ENCODE measurements at places on chromosomes 3 and 15. TPM values are rescaled to one million over a fixed set of nuclear protein-coding genes. Genes with fewer than 3 reads are reported as not detected.

Gene GOLGA6B
- total RNA-seq, result not detected

Gene CCDC13
- 1.1 TPM for total RNA-seq

Gene PLSCR1
- total RNA-seq, result 189 TPM

Gene MB21D2
- total RNA-seq, result 8.6 TPM

Gene TGM5
- not detected for total RNA-seq

Gene DGKG
- 1.2 TPM for total RNA-seq

DNA sequence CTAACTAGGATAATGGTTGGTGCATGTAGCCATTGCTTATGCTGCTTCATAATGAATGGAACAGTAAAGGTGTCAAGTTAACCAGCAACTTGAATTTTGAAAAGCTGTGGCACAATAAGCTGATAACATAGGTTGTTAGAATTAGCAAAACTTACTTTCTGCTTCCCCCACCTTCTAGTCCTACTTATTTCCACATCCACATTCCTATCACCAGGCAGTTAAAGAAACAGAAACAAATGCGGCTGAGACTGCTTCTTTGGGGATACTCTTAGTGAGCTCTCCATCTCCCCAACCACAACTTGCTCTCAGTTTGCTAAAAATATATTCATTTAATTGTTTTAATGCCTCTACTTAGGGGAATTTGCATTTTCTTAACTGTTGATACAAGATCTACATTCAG lies 215.1 kb downstream of the TIGIT start:
- DNase-seq, result no peak

GRCh38 chr15:89556413-89557262 lies 18.6 kb upstream of the TICRR start:
- DNase-seq, result peak; percentile 89

DNA sequence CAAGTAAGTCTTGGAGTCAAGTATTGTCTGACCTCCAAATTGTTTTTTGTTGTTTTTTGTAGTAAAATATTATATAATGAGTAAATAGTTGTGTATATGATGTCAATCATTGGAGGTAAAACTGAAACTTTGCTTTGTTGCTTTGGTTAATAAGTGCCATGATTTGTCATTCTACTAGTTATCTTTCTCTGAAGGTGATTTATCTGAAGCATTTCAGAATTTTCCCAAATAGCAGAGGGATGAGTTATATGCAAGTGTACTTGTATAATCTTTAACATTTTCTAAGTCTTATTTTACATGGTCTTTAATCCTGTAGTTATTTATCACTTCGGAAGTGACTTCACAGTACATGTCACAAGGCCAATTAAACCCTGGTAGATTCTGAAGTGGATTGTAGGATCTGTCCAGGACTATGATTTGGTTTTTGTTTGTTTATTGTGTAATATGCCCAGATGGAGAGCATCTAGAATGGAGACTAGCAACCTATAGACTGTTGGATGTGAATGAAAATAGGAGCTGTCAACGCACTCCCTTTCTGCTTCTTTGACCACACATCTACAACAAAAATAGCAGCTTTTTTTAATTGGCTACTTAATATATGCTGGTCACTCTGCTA lies 93.1 kb upstream of the SAMMSON start:
- DNase-seq, result no peak

GRCh38 chr3:142929890-142930289 lies 33.6 kb downstream of the PAQR9 start:
- DNase-seq, result no peak

DNA sequence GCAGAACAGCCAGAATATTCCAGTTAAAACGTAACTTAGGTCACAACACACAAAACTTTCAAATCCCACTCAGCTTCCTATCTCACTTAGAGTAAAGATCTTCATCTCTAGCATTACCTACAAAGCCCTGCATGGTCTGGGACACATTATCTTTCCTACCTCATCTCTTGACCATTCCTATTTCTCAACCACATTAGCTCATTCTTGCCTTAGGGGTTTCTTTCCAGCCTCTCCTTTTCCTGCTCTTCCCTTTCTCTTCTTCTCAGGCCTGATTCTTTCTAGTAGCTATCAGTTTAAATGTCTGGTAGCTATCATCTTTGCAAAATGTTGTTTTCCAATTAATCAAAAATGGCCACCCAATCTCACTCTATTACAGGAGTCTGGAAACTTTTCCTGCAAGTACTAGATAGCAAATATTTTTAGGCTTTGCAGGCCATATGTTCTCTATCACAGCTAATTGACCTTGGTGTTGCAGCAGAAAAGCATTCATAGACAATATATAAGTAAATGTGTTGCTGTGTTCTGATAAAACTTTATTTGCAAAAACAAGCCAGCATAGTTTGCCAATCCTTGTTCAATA lies 15.1 kb upstream of the CBLB start:
- DNase-seq, result no peak

GRCh38 chr3:52405601-52406110 lies 39.2 kb downstream of the SEMA3G start:
- no peak for DNase-seq

DNA sequence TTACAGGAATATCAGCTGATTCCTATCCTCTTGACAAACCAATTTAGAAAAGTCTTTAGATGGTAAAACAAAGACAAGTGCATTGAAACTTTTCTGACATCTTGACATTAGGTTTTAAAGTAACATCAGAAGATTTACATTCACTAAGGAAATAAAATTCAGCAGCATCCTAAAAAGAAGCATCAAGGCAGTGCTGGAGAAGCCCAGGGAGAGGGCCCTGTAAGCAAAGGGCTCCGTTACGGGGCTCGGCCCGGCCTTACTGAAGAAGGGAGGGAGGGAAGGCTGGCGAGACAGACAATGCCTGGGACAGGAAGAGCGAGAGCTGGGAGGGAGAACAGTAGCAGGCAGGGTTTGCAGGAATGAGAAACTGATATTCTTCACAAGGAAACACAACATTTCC lies 39.3 kb downstream of the RUBCN start:
- no peak for DNase-seq

- DNase-seq, result no peak
Observed at GRCh38 chr3:195766671-195767070, 45.1 kb downstream of the MUC4 start.

GRCh38 chr15:30921781-30922479 lies 18.2 kb downstream of the FAN1 start:
- DNase-seq, result peak; percentile 61

DNA sequence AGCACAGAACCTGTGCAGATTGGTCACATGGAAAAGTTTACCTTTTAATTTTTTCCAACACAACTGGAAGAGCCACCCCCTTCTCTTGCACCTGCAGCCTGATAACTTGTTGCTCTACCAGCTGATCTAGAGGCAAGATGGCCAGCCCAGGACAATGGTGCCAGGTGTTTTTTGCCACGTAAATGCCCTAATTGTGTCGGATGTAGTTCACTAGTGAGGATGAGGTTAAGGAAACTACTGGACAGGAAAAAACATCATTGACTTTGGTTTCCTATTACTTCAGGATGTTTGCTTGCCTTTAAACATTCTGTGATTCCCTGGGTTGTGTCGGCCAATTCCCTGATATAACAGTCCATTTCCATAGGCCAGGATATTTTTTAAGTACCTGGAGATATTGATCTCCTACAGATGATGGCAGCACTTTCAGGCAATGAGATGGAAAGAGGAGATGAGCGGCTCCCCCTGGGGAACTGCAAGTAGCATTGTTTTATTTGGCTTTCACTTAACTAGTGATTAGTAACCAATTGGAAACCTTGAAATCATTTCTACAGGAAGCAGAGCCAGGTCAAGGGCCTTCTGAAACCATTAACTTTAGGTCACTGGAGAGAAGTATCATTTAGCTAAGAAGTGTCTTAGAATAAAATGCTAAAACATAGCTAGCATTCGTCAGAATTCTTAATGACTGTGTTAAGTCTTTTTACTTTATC lies 72.5 kb downstream of the OSBPL10 start:
- peak; percentile 63 for DNase-seq

- no peak for DNase-seq
Observed at GRCh38 chr3:47410801-47411646, 30.2 kb downstream of the PTPN23 start.

DNA sequence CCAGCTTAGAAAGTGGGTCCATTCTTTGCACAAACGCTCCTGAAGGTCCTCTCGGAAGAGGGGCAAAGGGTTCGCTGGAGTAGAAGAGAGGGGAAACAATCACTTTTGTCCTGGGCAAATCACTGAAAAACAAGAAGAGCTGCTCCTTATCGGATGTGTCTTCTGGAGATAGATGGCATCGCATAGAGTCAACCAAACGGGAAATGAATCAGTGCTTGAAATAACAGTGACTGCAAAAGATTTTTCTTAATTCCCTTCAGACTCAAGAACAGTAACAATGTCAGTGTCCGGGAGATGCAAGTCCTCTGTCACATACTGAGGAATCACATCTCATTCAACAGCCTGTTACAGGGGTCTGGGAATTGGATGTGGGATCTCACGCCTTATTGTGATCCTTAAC lies 78.8 kb upstream of the PCSK6 start:
- DNase-seq, result no peak

GRCh38 chr3:130548356-130548755 lies 31.4 kb downstream of the COL6A6 start:
- DNase-seq, result no peak

DNA sequence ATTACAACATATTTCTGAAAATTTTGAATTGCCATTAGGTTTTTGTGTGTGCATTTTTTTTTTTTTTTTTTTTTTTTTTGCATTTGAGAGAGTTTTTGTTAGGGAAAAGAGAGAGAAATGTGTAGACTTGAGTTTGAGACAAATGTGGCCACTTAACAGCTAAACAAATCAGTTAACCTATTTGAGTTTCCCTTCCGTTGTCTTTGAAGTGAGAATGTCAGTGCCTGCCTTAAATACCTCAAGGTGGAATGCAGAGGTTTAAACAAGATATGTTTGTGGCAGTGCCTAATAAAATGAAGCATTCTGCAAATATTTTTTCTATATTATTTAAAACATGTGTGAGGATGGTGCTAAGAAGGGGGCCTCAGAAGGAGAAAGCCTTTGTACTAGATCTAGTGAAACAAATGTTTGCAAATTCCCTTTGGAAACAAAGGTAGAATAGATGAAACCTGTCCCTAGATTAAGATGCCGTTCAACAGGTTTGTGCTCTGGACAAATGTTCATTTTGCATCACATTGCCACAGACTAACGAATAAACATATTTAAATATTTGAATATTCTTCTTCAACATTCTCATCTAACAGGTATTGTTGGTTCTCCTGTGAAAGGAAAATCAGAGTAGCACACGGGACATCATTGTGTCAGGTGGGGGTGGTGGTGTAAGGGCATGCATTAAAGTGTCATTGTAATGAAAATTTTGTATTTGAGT lies 80.7 kb downstream of the SATB1 start:
- peak; percentile 41 for DNase-seq

DNA sequence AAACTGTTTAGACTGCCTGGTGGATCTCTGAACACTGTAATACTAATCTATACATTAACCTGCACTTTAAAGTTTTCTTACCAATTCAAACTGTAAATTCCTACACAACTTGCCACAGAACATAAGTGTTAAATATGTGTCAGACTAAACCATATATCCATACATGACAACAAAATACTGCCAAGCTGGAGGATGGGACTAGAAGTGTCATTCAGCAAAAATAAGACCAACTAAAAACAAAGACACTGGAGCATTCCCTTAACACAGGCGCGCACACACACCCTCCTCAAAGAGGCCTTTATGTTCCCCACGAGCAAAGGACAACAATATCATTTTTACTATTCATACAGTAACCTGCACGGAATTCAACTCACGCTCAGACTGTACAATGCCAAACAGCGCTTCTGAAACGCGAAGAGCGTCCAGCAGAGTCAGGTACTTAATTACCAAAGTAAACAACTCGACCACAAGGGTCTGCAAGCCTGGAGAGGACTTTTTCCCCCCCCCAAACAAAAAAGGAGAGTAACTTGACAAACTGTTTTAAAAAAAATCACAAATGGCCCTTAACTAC lies 1.1 kb downstream of the DCUN1D1 start:
- DNase-seq, result peak; percentile 45

GRCh38 chr15:85073556-85074194 lies 92.0 kb downstream of the PDE8A start:
- DNase-seq, result no peak
